Stimulated activated CD8-positive, alpha-beta memory T cell treated with anti-CD3 and anti-CD28 coated beads, Interleukin-4, amount 100 ng/mL, for 4 hours (primary cell): ENCODE measurements at places on chromosomes 11 and 22.

GRCh38 chr11:10537600-10537999 lies 3.4 kb downstream of the RNF141 start:
- no peak for DNase-seq

DNA sequence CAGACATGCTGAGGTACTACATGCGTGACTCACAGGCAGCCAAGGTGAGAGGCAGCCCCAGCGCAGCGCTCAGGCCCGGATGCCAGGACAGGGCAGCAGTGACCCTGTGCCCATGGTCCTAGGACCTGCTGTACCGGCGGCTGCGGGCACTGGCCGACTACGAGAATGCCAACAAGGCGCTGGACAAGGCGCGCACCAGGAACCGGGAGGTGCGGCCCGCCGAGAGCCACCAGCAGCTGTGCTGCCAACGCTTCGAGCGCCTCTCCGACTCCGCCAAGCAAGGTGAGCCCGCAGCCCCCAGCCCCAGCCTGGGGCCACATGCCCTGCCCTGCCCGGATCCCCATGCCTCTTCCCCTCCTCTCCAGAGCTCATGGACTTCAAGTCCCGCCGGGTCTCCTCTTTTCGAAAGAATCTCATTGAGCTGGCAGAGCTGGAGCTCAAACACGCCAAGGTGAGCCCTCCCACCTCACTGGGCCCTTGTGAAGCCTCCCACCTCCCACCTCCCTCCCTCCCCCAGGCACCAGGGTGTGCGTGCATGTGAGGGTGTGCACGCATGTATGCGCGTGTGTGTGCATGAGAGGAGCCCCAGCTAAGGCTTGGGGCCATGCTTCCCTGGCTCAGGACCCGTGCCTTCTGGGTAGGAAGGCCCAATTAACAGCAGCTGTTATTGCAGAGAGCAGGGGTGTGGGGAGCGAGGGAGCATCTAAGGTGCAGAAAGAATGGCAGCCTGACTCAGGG lies 5.3 kb downstream of the CFL1 start:
- no peak for DNase-seq

GRCh38 chr22:37661160-37661924 lies 2.8 kb downstream of the PDXP start:
- DNase-seq = no peak

GRCh38 chr11:36135076-36135475 lies 154.1 kb downstream of the COMMD9 start:
- DNase-seq = no peak

GRCh38 chr11:76524461-76524860 lies 79.6 kb downstream of the EMSY start:
- DNase-seq = no peak

- no peak for DNase-seq
Observed at GRCh38 chr22:19525666-19526065, 1.5 kb upstream of the CLDN5 start.

DNA sequence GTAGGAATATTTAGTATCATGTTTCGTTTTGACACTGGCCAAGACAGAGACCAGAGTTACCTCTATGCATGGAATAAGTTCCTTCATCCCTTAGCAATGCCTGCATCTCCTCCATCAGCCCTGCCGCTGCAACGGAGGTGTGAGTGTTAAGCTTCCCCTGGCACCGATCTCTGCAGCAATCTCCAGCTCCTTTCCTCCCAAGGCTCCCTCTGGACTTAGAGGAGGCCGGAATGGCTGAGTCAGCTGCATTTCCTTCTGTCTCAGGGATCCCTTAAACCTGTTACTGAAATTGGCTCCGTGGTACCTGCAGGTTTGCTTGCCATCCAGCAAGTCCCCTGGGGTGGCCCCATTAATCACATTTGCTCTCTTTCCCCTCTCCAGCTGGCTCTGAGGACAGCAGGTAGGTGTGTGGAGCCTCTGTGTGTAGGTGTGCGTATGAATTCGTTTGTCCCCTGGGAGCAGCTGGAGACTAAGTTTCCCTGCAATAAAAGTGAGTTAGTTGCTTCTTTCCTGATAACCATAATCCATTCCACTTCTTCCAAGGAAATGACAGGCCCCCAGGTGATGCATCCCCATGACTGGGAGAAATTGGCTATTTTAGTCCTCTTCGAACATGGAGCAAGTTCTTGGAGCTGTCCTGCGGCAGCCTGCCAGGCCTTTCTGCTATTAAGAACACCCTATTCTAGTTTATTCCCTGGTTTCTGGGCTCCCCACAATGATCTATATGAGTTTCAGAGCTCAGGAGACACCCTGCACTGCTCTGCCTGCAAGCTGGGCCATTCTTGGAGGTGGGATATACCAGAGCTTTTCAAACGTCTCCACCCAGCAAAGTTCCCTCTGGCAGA lies 457.2 kb upstream of the CADM1 start:
- no peak for DNase-seq

- no peak for DNase-seq
Observed at GRCh38 chr11:120792306-120792705, 231.6 kb upstream of the TBCEL start.

- DNase-seq = no peak
Observed at GRCh38 chr11:7536100-7536499, 22.3 kb downstream of the PPFIBP2 start.

DNA sequence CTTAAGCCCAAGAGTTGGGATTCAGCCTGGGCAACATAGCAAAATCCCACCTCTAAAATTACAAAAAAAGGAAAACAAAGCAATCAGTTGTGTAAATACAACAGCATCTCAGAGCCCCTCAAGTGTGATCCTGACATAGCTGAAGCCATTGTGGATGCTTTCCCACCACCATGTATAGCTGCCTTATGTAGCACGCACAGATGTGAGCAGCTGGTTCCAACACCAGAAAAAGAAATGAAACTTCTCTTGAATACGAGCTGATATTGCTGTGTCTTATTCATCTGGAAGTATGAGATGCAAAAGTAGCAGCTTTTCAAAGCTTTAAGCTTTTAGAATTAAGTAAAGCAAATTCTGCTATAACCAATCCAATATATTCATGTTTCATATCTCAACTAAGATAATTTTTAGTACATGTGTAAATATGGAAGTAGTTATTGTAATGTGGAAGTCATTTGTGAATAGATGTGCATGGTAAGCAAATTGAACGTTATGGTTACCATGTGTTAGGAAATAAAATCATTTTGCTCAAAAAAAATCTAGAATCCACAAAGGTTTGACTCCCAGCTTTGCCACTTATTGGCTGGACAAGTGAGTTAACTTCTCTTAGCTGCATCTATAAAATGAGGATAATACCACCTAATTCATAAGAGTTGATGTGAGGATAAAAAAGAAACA lies 63.2 kb downstream of the SGSM3 start:
- no peak for DNase-seq

GRCh38 chr11:31902706-31903105 lies 91.6 kb upstream of the PAX6 start:
- DNase-seq = no peak

GRCh38 chr11:118015385-118015841 lies 29.2 kb downstream of the IL10RA start:
- no peak for DNase-seq

DNA sequence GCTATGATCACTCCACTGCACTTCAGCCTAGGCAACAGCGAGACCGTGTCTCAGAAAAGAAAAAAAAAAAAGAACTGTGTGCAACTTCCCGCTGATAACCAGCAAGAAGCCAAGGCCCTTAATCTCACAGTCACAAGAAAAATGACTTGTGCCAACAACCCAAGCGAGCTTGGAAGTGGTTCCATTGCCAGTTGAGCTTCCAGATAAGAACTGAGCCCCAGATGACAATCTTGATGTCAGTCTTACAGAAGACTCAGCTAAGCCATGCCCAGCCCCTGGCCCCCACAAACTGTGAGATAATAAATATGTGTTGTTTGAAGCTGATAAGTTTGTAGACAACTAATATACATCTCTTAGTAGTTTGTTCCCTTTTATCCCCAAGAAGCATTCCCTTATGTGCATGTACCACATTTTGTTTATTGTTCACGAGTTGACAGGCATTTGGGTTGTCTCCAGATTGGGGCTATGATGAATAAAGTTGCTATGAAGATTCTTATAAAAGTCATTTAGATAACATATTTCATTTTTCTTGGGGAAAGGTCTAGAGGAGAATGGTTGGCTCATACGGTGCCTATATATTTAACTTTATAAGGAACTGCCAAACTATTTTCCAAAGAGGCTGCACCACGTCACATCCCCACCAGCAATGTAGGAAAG lies 85.9 kb downstream of the TIMP3 start:
- no peak for DNase-seq

GRCh38 chr11:100192181-100192580 lies 494.9 kb upstream of the ARHGAP42 start:
- DNase-seq = no peak

GRCh38 chr22:35864545-35865165 lies 147.0 kb downstream of the APOL5 start:
- no peak for DNase-seq

GRCh38 chr22:39868741-39869140 lies 24.8 kb downstream of the ENTHD1 start:
- DNase-seq = no peak

DNA sequence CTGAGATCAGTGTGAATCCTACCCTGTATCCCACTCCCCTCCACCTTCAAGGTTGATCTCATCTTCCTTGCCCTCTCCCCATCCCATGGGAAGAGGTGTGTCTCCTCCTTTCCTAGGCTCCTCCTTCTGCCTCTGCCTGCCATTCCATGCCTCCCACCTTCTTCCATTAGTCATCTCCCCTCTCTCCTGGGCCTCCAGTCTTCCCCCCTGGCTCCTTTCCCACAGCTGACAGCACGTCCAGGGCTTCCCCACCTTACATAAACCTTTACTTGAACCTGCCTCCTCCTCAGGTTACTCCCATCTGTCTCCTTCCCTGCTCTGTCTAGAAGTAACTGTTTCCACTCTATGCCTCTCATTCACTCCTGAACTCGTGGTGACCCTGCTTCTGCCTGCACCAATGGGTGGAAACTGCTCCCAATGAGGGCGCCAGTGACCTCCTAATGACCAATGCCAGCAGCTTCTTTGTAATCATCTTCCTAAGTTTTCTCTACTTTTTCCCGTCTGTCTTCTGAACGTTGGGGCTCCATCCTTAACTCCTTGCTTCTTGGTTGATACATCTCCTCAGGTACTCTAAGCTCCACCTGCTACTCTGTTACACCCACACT lies 266.9 kb upstream of the NARS2 start:
- no peak for DNase-seq

DNA sequence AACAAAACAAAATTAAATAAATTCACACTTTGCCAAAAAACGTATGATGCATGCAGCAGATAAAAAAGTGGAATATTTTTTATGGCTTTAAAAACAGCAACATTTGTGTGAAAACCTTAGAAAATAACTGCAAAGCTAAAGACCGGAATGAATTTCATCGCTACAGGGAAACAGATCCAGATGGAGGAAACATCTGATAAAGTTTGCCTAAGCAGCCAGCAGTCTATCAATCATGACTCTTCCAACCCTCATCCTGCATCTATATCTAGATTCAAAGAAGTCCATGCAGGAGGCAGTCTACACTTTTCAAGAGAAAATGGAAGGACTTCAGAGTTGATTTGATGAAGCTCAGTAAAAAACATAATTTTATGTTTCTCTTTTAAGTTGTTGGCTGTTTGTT lies 126.8 kb downstream of the SWAP70 start:
- no peak for DNase-seq

GRCh38 chr22:48154943-48155240 lies 1392.4 kb downstream of the TBC1D22A start:
- DNase-seq = no peak
